ENCODE measurements at places on chromosomes 6 and 20. TPM values are rescaled to one million over a fixed set of nuclear protein-coding genes. Genes with fewer than 3 reads are reported as not detected.

The SRMS gene
- total RNA-seq: 1.2 TPM

The EDN1 gene
- 3.3 TPM for total RNA-seq

The WFDC5 gene
- total RNA-seq: not detected

The VNN1 gene
- total RNA-seq: 0.65 TPM

The FAM135A gene
- total RNA-seq: 16.0 TPM

The OPN5 gene
- not detected for total RNA-seq

The GPX6 gene
- total RNA-seq: not detected

The OPRM1 gene
- not detected for total RNA-seq

The SCRT2 gene
- total RNA-seq: not detected

Data from PC-9 (cell line).